ENCODE measurements at places on chromosomes 12 and 14.

GRCh38 chr14:77843195-77843594, 43.3 kb downstream of the ADCK1 start:
- DNase-seq, result no peak

GRCh38 chr14:92680781-92681650, 67.4 kb downstream of the LGMN start:
- DNase-seq, result peak; percentile 88

DNA sequence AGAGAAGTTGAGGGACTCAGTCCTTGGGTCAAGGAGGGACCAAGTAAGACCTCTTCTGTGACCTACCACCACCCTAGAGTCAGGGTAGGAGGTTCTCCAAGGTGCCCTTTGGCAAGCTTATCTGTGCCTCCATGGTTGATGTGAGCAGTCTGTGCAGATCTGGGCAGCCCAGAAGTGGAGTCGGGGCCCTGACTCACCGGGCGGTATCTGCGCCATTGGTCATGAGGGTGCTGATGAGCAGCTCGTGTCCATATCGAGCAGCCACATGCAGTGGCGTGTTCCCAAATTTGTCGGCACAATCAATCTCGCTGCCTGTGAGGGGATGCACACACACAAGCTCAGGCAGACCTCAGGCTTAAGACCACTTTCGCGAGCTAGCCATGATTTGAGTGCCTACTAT, 5.1 kb downstream of the ANKRD52 start:
- no peak for DNase-seq

DNA sequence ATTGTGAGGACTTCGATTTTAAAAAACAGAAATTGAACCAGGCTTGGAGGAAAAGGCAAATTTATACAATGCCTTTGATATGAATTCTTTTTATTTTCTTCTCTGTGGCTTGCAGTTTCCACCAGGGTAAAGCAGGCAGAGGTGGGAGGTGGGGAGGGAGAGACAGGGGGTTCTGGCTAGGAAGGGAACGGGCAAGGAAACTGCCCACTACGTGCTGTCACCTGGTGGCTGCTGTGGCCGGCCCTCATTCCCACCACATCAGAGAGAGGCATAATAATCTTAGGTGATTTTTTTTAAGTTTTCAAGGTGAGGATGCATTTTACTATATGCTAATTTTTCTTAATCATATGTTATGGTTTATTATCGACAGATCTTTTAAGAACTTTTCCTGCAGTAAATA, 145.8 kb downstream of the CACNA1C start:
- DNase-seq, result no peak

- DNase-seq, result no peak
Measured at GRCh38 chr14:24839617-24840203, 205.7 kb upstream of the GZMB start.

Measured in D341Med (cell line).